ENCODE measurements at places on chromosomes 7 and 10.

GRCh38 chr7:27189295-27189996, 4.4 kb upstream of the HOXA11 start:
- DNase-seq: peak; percentile 20

DNA sequence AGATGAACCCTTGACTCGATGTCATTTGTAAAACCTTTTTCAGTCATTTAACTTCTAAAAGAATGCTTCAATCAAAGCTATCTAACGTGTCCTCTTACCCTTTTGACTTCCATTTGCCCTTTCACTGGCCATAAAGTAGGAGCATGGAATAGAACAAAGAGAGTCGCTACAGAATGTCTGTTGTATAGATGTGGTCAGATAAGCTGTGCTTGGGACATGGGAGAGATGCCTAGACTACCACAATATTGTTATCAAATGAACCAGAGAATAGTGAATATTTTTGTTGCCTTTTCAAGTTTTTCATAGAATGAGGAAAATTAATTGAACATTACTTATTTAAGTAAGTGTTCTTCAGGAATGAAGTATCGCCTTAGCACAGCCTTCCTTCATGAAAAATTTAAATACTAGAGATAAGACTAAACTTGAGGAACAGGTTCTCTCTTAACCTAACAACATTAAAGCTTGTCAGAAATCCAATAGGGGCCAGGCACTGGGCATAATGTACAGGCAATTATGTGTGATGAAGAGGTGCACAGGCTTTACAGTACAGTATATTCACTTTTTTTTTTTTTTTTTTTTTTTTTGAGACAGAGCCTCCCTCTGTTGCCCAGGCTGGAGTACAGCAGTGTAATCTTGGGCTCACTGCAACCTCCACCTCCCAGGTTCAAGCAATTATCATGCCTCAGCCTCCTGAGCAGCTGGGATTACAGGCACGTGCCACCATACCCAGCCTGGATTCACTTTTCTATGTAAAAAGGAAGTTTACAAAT, 7.5 kb upstream of the KMT2E start:
- DNase-seq: no peak

- DNase-seq: no peak
These were observed 92.5 kb upstream of the LRGUK start for GRCh38 chr7:134034652-134035051.

DNA sequence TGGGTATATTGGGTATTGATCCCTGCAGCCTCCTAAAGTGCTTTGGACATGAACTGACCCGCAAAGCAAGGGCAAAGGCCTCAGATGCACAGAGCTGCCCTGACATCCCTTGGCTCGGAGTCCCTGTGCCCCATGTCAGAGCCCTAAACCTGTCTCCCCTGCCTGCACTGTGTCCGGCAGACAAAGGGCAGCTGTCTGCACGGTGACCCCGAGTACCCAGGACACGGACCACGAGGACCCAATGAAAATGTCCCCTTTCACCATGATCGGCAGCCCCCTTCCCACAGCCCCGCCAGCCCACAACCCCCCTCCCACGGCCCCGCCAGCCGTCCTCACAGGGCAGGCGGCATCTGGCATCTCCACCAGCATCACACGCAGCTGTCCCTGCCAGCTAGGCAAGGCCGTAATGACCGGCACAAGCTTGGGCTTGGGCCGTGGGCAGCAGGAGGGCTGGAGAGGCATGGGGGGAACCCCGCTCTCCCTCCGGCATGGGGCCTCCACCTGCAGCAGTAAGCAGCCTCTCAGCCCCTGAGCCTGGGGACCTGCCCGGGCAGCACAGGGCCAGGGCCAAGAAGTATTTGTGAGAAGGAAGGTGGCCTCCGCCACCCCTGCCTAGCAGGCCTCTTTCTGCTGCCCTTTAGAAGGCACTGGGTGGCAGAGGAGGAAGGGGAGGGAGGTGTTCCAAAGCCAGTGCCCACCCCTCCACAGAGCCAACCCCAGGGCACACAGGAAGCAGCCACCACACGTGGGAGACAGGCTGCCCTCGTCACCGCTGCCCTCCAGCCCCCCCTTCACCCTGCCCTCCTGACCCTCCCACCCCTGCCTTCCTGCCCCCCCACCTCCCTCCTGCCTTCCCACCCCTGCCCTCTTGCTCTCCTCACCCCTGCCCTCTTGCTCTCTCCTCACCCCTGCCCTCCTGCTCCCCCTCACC, 10.1 kb downstream of the NUDT1 start:
- no peak for DNase-seq

GRCh38 chr7:134071355-134072331, 55.5 kb upstream of the LRGUK start:
- DNase-seq: no peak

GRCh38 chr10:28730031-28730778, 52.9 kb downstream of the BAMBI start:
- DNase-seq: no peak

All from aorta (tissue), 5 donors.